ENCODE measurements at places on chromosomes 7 and 10.

- DNase-seq = no peak
Measured at GRCh38 chr7:2157473-2158279, 75.1 kb downstream of the MAD1L1 start.

DNA sequence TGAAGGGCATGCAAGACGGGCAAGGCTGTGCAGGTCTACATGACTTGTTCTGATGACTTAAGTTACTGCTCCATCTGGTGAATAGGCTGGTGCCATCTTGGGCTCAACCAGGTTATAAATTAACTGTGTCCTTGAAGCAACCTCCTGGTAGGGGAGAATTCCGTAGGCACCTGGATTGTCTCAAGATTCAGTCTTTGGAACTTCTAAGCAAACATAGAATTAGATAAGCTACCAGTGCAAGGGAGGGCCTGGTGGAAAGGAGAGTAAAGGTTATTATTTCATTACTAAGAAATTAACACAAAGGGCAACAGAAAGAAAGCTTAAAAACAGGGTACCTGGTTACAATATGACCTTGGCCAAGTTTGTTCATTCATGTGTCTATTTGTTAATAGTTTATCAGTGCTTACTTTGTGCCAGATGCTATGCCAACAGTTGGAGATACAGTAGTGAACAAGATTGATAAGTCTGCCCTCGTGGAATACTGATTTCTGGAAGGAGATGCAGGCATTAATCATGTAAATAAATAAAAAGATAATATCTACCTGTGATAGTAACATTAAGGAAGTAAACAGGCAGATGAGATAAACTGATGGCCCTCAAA, 107.0 kb upstream of the PALS2 start:
- no peak for DNase-seq

GRCh38 chr7:151790095-151790829, 86.7 kb downstream of the PRKAG2 start:
- no peak for DNase-seq

GRCh38 chr7:30612658-30613265, 18.1 kb downstream of the GARS1 start:
- DNase-seq = no peak

GRCh38 chr7:6235029-6235871, 37.2 kb downstream of the CYTH3 start:
- DNase-seq = no peak

GRCh38 chr7:80348223-80348622, 163.6 kb downstream of the GNAT3 start:
- DNase-seq = no peak

GRCh38 chr10:27474741-27475140, 29.4 kb upstream of the RAB18 start:
- no peak for DNase-seq

- no peak for DNase-seq
Measured at GRCh38 chr7:158567153-158567603, 20.4 kb downstream of the PTPRN2 start.

- no peak for DNase-seq
Measured at GRCh38 chr10:23399701-23400144, 39.2 kb upstream of the OTUD1 start.

- DNase-seq = no peak
Measured at GRCh38 chr7:87231258-87231657, 11.7 kb upstream of the TMEM243 start.

DNA sequence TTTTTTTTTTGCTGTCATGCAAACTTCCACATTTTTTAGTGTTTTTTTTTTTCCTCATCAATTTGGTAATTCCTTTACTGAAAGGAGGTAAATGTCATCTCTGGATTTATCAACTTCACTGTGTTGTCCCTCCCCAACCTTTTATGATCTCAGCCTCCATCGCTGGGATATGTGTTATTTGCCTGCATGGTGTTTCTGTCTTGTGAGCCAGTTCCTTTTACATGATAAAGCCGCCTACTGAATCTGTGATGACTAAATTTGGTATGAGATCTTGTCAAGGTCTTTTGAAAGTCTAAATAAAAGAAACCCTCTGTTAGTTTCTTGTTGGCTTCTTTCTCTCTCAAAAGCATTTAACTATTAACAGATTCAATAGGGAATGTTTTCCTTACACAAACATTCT, 39.3 kb downstream of the TAS2R41 start:
- no peak for DNase-seq

- DNase-seq = no peak
Measured at GRCh38 chr7:24889611-24890010, 90.4 kb downstream of the OSBPL3 start.

- no peak for DNase-seq
Measured at GRCh38 chr10:29470843-29471543, 163.8 kb downstream of the SVIL start.

GRCh38 chr10:23371073-23371472, 26.5 kb upstream of the C10orf67 start:
- no peak for DNase-seq

GRCh38 chr10:60944910-60945297, 919 bp upstream of the RHOBTB1 start:
- no peak for DNase-seq

DNA sequence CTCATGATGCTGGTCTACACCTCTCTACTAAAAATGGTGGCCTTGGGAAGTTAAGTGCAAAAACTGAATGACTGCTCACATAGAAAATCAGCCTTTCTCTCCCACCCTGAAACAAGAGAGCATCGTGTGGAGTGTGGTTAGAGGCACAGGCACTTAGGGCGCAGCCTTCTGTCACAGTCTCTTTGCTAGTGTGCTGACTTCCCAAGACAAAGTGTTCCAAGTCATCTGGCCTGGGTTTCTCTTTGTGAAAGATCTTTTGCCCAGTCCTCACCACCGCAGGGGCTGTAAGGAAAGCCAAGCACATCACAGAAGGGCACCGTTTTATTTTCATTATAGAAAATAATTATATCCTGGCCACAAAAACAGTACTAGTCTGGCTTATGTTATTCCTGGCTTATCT, 12.5 kb downstream of the STN1 start:
- DNase-seq = no peak

DNA sequence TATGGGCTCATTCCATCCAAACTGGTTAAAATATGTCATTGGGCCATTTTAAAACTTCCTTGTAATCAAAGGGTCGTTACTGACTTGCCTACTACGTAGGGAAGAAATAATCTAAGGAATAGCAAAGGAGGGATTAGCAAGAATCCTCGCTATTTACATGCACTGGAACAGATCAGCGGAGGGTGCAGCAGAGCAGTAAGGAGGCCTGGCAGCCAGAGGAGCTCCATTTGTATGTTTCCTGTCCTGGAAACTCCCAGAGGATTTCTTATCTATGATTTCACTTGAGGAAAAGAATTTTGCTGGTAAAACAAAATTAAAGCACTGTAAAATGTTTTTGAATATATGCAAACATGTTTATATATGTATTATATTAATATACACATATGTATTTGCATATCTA, 107.3 kb downstream of the TPK1 start:
- DNase-seq = no peak

GRCh38 chr10:86535132-86535882, 13.7 kb upstream of the WAPL start:
- DNase-seq = no peak

DNA sequence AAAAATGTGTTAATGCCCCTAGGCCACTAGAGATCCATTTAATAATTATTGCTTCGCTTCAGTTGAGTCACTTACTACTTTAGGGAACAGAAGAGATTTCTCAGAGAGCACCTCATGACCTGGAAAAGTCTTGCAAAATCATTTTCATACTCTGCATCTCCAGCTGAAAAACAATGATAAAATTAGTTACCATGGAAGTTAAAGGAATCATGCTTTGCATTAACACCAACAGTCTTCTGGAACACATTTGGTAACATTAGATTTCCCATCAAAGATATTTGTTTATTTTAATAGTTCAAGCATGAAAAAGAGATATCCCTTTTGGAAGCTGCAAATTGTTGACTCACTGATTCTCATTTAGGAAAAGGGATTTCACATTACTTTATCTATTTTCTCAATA, 1.8 kb upstream of the STEAP2 start:
- DNase-seq = no peak

DNA sequence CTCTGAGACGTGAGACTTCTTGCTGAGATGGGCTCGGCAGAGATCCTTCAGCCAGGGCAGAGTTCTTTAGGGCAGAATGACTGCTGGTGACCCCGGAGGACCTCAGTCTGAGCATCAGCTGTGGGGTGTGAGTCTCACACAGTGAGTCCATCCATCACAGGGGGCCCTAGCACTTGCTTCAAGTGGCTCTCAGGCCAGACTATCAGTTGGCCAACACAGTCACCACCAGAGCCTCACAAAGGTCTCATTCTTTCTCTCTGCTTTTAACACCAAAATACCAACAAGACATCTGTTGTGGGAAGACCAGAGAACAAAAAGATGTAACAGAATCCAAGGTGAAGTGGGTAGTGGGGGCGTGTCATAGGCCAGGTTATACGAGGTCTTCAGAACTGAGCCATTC, 345.6 kb upstream of the NRP1 start:
- DNase-seq = no peak

All from esophagus squamous epithelium (tissue), 5 donors.